ENCODE measurements at places on chromosomes 1 and 21.

- H3K27me3 ChIP-seq = no peaks in the 10 kb centered on the region
- no peak for DNase-seq
- H3K4me1 ChIP-seq = no peaks in the 10 kb centered on the region
- H3K36me3 ChIP-seq = no peaks in the 10 kb centered on the region
- no peak overlapping the region for H3K27ac ChIP-seq
- no peak overlapping the region for H3K4me3 ChIP-seq
Observed at GRCh38 chr1:44421446-44421884, 16.4 kb downstream of the RNF220 start.

- H3K4me3 ChIP-seq = no peak overlapping the region
- no peak for DNase-seq
- H3K27ac ChIP-seq = no peak overlapping the region
- no peaks in the 10 kb centered on the region for H3K27me3 ChIP-seq
- H3K4me1 ChIP-seq = peaks cover 22% of the 10 kb centered on the region
Observed at GRCh38 chr1:23589585-23589986, 30.3 kb upstream of the ID3 start.

GRCh38 chr1:6462412-6463119, 3.4 kb downstream of the TNFRSF25 start:
- H3K27ac ChIP-seq = no peak overlapping the region
- no peak overlapping the region for H3K4me3 ChIP-seq
- no peak for DNase-seq
- no peaks in the 10 kb centered on the region for H3K27me3 ChIP-seq

DNA sequence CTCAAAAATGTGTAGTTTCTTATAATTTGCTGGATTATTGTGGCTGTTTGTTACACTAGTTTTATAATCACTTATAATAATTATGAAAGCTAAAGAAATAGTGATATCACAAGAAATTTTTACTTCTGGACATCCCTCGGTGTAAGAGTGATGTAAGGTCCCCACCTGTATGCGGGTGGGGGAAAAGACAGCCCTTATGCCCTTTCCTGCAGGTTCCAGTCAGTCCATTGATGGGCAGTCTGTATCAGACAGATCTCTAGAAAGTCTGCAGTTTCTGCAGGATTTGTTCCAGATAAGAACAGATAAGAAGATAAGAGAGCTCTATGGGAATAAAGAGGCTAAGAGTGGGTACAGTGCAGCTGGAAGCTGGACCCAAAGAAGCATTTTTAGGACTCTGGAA, 89.3 kb downstream of the NTNG1 start:
- no peaks in the 10 kb centered on the region for H3K4me1 ChIP-seq
- H3K27me3 ChIP-seq = no peaks in the 10 kb centered on the region
- H3K36me3 ChIP-seq = no peaks in the 10 kb centered on the region
- no peak overlapping the region for H3K27ac ChIP-seq
- no peak for DNase-seq

GRCh38 chr1:71593523-71593922, 512.7 kb upstream of the ZRANB2 start:
- no peak overlapping the region for H3K27ac ChIP-seq
- no peaks in the 10 kb centered on the region for H3K27me3 ChIP-seq
- H3K36me3 ChIP-seq = no peaks in the 10 kb centered on the region
- H3K4me1 ChIP-seq = no peaks in the 10 kb centered on the region
- H3K4me3 ChIP-seq = no peak overlapping the region

DNA sequence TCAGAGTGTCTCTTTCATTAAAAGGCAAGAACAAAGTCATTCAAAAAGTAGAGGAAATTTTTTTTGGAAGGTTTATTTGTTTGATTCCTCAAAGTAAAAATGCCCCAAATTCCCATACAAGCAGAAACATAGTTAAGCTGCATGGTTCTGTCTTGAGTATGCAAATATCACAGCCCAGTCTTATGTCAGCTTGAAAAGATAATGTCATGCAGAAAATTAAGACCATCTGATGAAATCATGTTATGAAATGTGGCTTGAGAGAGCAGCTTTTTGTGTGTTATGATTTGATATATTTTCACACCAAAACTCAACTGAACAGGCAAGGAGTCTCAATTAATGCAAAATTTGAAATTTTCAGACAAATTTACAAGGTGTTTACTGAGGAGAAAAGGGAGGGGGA, 411.0 kb downstream of the LMO4 start:
- no peak overlapping the region for H3K4me3 ChIP-seq
- no peak for DNase-seq
- no peaks in the 10 kb centered on the region for H3K4me1 ChIP-seq
- no peak overlapping the region for H3K27ac ChIP-seq

- no peak within 1 kb of the TSS for H3K4me3 ChIP-seq
- no peak within 1 kb of the TSS for H3K27ac ChIP-seq
- no peaks in the 10 kb centered on the region for H3K36me3 ChIP-seq
- no peak for DNase-seq
- H3K4me1 ChIP-seq = no peaks in the 10 kb centered on the region
- no peaks in the 10 kb centered on the region for H3K27me3 ChIP-seq
Observed at GRCh38 chr1:216422821-216423520, at the start of gene USH2A. Gene USH2A, minus strand, starts transcription at chr1:216423448. Its CDS starts 1,112 bp downstream, at chr1:216422336.

- H3K36me3 ChIP-seq = no peaks in the 10 kb centered on the region
- peak; percentile 98 for DNase-seq
- peaks cover 82% of the 10 kb centered on the region for H3K4me1 ChIP-seq
- H3K4me3 ChIP-seq = no peak overlapping the region
- peak overlapping the region; percentile 100 for H3K27ac ChIP-seq
Observed at GRCh38 chr21:31354604-31355443, 10.8 kb upstream of the TIAM1 start.

GRCh38 chr1:116311756-116312680, 61.0 kb upstream of the ATP1A1 start:
- H3K4me3 ChIP-seq = no peak overlapping the region
- no peaks in the 10 kb centered on the region for H3K27me3 ChIP-seq
- peaks cover 13% of the 10 kb centered on the region for H3K4me1 ChIP-seq
- peak overlapping the region; percentile 24 for H3K27ac ChIP-seq
- no peak for DNase-seq

DNA sequence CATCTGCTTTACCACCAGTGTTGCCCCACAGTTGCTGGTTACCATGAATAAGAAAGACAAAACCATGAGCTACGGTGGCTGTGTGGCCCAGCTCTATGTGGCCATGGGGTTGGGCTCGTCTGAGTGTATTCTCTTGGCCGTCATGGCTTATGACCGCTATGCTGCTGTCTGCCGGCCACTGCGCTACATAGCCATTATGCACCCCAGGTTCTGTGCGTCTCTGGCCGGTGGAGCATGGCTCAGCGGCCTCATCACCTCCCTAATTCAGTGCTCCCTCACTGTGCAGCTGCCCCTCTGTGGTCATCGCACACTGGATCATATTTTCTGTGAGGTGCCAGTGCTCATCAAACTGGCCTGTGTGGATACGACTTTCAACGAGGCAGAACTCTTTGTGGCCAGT, 14.0 kb downstream of the OR2G6 start:
- H3K27me3 ChIP-seq = no peaks in the 10 kb centered on the region
- no peak for DNase-seq
- no peaks in the 10 kb centered on the region for H3K4me1 ChIP-seq
- H3K4me3 ChIP-seq = no peak overlapping the region

GRCh38 chr1:65265651-65266351, 43.5 kb upstream of the DNAJC6 start:
- no peaks in the 10 kb centered on the region for H3K36me3 ChIP-seq
- H3K4me3 ChIP-seq = no peak overlapping the region
- DNase-seq = no peak
- no peaks in the 10 kb centered on the region for H3K27me3 ChIP-seq

- H3K4me1 ChIP-seq = peaks cover 21% of the 10 kb centered on the region
- peak; percentile 36 for DNase-seq
- H3K36me3 ChIP-seq = no peaks in the 10 kb centered on the region
Observed at GRCh38 chr1:92961131-92961895, at the start of gene DIPK1A. Gene DIPK1A, minus strand, starts transcription at chr1:92961462. Its CDS starts 33 bp downstream, at chr1:92961429.

DNA sequence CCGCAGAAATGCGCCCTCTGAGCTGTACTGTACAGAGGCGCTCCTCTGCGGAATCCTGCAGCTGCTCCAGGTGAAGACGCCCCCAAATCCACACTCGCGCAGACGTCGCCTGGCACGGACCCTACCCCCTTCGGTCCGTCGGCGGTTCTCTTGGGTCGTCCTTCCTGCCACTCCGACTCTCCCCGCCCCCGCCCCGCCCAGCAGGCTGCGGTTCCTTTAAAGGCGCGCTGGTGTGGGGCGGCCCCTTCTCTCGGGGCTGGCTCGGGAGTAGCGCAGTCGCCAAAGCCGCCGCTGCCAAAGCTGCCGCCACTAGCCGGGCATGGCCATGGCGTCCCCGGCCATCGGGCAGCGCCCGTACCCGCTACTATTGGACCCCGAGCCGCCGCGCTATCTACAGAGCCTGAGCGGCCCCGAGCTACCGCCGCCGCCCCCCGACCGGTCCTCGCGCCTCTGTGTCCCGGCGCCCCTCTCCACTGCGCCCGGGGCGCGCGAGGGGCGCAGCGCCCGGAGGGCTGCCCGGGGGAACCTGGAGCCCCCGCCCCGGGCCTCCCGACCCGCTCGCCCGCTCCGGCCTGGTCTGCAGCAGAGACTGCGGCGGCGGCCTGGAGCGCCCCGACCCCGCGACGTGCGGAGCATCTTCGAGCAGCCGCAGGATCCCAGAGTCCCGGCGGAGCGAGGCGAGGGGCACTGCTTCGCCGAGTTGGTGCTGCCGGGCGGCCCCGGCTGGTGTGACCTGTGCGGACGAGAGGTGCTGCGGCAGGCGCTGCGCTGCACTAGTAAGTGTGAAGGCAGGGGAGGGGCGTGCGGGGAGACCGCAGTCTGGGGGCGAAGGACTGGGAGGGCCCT, at the start of gene RASSF5:
RASSF5 (plus strand) TSS at position 248 of the 846 bp plus-strand sequence; CDS start at position 320, 72 bp downstream.
- H3K4me3 ChIP-seq = peak within 1 kb of the TSS; percentile 55
- no peak for DNase-seq
- no peaks in the 10 kb centered on the region for H3K36me3 ChIP-seq
- H3K4me1 ChIP-seq = peaks cover 22% of the 10 kb centered on the region

DNA sequence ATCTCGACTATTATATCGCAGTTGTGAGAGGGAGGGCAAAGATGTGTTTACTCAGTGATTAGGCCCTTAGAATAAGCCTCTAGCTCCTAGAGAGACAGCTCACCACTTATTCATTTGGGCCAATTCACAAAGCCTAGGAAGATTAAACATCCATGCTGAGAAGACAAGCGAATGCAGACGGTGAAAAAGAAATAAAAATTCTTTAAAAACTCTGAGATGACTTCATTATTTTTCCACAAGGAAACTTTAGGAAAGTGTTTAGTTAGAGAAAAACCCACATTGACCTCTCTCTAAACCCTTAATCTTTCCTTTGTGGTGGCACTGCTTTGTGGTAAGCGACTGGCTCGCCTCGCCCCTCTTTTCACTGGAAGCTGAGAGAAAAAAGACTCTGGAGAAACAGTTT, 146.8 kb upstream of the DMRTA2 start:
- no peak overlapping the region for H3K27ac ChIP-seq
- no peaks in the 10 kb centered on the region for H3K4me1 ChIP-seq
- H3K27me3 ChIP-seq = no peaks in the 10 kb centered on the region
- H3K4me3 ChIP-seq = no peak overlapping the region

DNA sequence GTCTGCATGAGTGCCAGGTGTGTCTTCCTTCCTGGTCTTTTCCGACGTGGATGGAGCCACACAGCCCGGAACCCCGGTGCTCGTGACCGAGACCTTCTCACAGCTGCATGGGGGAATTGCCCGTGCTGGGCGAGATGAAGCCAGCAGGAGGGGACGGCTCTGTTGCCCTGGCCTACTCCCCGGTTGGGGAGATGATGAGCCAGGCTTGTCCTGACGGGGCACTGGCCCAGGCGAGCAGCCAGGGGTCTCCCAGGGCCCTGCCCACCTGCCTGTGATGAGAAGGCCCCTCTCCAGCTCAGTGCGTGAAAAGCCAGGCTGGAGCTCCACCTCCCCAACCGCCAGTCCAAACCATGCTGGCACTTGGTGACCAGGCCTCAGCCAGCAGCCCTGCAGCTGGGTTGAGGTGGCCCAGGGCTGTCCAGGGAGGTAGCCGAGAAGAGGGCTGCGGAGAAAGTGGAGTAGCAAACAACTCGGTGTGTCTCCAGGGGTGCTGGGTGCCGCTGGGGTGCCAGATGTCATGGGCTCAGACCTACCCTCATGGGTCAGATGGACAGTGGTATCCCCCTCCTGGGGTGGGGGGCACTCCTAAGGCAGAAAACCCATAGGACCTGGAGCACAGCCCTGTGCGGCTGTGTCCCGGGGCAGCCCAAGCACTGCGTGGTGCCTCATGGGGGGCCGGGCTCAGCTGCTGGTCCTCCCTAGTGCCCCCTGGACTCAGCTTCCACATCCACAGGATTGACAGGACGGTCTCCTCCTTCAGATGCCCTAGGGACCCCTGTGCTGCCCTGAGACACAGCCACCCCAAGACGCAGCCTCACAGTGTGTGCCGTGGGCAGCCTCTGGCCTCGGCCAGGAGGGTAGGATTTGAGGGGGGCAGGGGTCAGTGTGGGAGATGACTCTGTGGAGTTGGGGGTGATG, 26.1 kb downstream of the PRDM16 start:
- DNase-seq = no peak
- H3K4me3 ChIP-seq = no peak overlapping the region
- H3K36me3 ChIP-seq = no peaks in the 10 kb centered on the region
- no peaks in the 10 kb centered on the region for H3K4me1 ChIP-seq
- H3K27me3 ChIP-seq = no peaks in the 10 kb centered on the region
- H3K27ac ChIP-seq = no peak overlapping the region

DNA sequence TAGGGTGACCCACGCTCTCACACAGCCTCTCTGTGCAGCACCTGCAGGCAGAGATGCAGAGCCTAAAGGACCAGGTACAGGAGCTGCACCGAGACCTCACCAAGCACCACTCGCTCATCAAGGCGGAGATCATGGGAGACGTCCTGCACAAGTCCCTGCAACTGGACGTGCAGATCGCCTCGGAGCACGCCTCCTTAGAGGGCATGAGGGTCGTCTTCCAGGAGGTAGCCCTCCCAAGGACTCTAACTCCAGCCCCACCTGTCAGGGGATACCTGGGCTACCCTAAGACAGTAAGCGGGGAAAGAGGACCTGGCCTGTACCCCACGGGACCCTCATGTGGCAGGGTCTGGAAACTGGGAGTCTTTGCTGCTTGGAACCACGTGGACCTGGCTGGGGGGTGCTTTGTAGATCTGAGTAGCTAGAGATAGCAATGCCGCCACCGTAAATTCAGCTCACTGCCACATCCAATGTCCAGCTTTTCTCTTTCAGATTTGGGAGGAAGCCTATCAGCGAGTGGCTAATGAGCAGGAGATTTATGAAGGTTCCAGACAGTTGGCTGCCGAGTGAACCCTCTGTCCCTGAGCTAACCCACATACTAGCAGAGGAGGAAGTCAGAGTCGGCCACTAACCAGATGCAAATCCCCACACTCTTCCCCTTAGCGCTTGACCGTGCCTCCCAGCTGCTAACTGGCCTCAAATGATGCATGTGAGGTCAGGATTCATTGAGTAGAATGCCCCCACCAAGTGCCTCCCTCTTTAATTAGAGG, 6.5 kb downstream of the RNF207 start:
- no peaks in the 10 kb centered on the region for H3K4me1 ChIP-seq
- H3K36me3 ChIP-seq = no peaks in the 10 kb centered on the region
- DNase-seq = no peak
- H3K4me3 ChIP-seq = no peak overlapping the region
- no peak overlapping the region for H3K27ac ChIP-seq

All from HCT116 (cell line).